ENCODE measurements at places on chromosomes 2 and 18.

DNA sequence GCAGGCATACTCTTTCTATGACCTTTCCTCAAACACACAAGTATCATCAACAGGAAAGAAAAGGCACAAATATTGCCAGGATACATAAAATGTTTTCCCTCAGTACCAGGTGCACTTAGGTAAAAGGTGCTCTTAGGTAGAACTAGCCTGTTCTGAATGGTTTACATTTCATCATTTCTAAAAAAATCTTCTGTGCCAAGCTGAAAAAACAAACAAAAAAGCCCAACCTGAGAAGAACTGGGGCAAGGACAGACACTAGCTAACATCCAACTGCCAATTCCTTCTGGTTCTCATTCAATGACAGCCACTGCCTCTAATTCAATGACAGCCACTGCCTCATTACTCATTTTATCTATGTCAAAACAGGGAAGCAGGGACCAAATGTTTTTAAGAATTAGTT is 68.5 kb downstream of the SPIRE1 start:
- no peak for DNase-seq

DNA sequence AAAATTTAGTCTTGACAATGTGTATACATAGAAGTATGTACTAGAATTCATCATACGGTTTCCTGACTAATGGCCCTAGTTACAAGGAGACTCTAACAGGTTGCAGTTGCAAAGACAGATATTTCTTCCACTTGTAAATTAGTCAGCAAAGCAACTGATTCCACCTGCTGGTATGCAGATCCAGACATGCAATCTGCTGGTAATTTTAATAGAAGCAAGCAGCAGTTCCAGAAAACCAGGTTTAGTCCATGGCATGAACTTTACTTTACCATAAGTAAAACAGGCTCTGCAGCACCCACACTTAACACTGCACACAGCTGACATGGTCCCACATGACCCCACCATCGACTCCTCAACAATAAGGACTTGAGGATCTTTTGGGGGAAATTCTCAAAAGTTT is 110.9 kb upstream of the SP3 start:
- DNase-seq = no peak

- DNase-seq = peak; percentile 45
Observed at GRCh38 chr2:197556456-197556855, 40.6 kb downstream of the MOB4 start.

DNA sequence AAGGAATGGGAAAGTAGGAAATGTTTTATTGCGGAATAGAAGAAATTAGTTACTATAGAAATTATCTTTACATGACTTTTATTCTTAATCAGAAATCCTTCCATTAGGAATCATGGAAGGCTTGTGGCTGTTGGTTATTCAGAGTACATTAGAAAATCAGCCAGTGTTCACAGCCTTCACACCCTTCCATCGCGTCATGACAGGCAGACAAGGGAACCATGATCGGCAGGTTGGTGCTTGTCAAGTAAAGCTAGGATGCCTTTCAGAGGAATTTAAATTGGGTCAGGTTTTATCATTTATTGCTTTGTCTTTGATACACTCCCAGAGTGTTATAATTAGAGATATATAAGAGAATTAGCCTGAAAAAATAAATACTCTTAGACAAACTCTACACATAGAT is 400.6 kb downstream of the THSD7B start:
- DNase-seq = no peak

DNA sequence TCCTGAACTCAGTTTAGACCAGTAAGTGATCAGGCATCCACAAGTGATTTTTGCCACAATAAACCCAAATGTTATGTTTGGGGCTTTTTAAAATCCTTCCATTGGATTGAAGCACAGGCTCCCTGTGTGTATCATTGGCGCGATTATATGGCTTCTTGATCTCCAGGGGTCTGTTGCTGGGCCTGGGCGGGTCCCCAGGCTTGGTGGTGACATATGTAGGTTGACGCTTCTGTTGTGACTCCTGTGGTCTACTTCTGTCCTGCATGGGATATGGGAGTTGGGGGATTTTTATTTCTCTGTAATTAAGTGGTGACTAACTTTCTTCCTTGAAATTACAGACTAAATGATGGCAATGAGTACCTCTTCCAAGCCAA is 56.2 kb upstream of the EML6 start:
- DNase-seq = no peak

DNA sequence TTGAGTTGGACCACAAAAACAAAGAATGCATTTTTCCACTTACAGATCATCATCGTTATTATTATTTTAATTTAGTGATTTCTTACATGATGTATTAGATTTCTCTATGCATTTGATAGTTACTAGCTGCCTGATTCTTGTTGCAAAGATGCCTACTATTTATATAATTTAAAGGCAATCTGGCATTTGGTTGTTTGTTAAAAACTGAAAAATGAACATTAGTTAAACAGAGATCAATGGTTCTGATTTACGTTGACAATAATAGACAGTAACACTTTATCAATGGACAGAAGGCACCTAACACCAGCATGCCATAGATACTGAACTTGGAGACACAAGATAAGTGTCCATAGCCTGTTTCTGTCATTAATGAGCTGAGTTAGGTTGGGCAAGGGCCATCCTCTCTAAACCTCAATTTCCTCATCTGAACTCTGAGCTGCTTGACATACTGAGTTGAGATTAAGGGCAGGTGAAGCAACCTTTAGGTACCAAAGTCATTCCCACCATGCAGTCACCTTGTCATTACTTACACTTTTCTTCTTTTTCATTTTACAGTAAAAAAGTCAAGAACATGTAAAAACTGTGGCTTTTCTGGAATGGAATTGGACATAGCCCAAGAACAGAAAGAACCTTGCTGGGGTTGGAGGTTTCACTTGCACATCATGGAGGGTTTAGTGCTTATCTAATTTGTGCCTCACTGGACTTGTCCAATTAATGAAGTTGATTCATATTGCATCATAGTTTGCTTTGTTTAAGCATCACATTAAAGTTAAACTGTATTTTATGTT is 3.1 kb downstream of the CCL20 start:
- DNase-seq = no peak

GRCh38 chr2:54981385-54981784 is 68.9 kb downstream of the RTN4 start:
- DNase-seq = no peak

- no peak for DNase-seq
Observed at GRCh38 chr2:100424277-100424875, 6.9 kb upstream of the CHST10 start.

DNA sequence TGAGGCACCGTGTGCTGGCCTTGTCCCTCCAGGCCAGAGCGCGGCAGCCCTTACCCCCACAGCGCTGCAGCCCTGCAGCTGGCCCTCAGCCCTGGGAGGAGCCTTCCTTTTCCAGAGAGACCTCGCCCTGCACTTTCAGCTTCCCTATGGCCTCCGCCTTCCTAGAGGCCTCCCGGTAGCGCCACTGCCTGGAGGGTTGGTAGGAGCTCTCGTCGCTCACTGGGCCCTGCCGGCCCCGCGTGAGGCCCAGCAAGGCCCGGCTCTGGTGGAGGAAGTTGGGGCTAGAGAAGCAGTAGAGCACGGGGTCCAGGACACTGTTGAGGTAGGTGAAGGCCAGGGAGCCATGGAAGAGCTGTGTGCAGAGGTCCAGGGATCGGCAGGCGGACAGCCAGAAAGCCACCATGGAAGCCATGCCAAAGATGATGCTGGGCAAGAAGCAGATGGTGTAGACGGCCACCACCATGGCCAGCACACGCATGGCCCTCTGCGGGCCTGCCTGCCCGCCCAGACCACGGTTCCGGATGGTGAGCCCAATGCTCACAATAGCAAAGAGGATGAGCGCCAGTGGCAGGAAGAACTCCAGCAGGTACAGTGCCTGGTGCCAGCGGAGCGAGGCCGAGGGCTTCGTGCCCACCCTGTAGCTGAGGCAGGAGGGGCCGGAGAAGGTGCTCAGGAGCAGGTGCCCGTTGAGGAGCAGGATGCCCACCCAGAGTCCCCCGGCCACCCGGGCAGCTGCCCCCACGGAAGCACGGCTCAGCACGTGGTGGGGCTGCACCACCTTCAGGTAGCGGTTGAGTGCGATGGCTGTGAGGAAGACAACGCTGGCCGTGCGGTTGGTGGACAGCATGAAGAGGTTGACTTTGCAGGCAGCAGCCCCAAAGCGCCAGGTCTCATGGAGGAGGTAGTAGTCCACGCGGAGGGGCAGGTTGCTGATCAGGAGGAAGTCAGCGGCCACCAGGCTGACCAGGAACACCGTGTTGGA is 821 bp downstream of the OXER1 start:
- no peak for DNase-seq

DNA sequence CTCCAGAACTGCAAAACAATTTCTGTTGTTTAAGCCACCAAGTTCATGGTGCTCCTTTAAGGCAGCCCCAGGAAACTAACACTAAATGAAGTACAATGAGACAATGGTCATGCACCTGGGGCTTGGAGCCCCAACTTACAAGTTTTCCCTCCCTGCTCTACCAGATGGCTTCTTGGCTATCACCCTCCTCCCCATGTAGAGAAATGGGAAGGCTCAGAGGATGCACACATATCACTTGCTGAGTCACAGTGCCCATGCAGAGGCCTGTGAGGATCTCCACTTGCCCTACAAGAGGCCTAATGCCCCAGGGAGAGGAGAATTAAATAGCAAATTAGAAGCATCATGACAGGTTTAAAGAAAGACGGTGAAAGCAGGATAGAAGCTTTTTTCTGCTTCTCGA is 270.9 kb downstream of the TTC32 start:
- no peak for DNase-seq

DNA sequence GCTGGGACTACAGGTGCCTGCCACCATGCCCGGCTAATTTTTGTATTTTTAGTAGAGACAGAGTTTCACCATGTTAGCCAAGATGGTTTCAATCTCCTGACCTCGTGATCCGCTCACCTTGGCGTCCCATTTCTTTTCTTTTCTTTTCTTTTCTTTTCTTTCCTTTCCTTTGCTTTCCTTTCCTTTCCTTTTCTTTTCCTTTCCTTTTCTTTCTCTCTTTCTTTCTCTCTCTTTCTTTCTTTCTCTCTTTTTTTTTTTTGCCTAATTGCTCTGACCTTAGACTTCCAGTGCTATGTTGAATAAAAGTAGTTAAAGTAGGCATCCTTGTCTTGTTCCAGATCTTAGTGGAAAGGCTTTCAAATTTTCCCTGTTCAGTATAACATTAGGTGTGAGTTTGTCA is 41.0 kb upstream of the REEP1 start:
- no peak for DNase-seq
